ENCODE measurements at places on chromosomes 1 and 21.

- DNase-seq = peak; percentile 99
Observed at GRCh38 chr1:162541619-162542141, 19.8 kb upstream of the UAP1 start.

DNA sequence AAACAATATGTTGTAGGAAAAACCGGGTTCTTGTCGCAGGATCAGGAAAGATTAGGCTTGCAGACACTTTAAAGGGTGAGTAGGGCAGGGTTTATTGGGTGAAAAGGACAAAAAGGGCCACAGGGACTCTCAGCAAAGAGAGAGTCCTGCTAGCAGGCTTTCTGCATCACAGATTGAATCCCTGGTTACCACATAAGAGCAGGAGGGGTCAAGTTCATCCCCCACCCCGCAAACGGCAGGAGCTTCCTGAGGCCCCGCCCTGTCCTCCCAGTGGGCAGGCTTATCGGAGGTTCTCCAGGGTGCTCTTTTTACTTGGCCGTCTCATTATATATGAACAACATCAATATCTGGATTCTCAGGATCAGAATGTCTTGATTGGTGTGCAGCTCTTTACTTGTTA lies 47.7 kb downstream of the SYCP1 start:
- no peak for DNase-seq

DNA sequence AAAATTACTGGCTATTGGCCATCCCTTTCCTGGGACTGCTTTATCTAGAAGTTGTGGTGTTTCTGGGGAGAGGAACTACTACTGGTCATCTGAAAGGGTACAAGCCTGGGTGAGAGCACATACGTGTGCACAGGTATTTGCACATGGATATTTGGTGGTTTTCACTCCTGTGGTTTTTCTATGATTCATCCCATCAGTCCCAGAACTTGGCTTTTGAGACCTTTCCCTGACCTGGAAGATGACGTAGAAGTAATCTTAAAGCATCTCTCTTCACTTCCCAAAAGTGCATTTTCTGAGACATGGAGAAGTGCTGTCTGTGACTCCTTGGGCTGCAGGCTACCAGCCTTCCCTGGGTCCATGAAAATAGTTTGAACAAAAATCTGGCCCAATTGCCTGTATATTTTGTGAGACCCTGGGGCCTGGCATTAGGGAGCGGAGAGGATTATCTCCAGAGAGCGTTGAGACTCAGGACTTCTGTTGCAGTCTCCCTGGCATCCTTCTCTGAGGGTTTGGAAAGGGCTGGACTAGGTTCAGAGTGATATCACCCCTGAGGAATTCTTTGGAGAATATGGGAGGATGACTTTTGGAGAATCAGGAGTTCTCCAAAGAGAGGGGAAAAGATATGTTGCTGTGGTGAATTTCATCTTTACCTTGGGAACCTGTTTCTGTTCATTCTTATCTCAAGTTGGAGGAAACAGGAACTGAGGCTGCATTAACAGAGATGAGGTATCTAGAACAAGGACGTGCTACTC lies 130.8 kb downstream of the NOS1AP start:
- no peak for DNase-seq

- no peak for DNase-seq
Observed at GRCh38 chr1:2882966-2883696, 81.6 kb upstream of the TTC34 start.

DNA sequence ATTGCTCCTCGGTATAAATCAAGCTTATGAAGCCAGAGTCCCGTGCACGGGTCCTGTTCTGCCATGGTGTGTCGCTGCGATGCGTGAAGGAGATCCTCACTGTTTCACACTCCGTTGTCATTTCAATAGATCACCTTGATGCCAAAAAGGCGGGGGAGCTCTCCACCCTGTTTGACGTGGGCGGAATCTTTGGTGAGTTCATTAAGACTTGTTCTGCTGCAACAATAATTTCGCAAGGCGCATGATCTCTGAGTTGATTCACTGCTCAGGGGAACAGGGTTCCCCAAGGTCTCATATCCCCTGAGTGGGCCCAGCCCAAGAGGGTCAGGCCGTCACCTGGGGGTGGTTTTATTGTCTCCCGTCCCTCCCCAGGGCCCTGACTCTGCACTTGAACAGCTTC lies 50.0 kb downstream of the SLC37A1 start:
- no peak for DNase-seq

DNA sequence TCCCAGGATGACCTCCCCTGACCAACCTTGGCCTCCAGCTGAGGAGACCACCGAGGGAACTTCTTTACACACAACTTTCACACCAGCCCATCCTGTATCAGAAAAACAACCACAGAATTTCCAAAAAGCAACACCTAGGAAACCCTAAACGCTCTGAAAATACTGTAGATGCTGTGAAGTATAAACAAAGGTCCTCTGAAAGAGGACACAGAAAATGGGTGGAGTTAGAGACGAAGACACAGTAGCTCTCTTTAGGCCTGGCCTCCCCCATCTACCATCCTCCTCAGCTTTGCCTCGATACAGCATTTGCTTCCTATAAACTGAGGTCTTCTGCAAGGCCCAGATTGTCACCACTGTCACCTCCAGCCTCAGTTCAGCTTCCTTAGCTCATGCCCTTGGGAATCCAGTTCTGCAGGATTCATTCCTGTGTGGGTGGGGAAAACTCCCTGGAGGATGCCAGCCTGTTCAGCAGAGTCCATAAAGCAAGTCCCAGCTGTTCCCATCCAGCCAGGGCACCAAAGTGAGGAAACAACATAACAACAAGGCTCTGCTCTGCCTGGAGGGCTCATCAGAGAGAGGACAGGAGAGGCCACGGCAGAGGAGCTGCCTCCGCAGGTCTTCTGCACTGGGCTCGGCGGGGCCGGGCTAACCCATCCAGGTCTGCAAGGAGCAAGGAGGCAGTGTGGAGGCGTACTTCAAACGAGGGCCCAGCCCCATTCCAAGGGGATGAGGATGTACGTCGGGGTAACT lies 15.0 kb downstream of the PIK3C2B start:
- DNase-seq = no peak

- DNase-seq = no peak
Observed at GRCh38 chr1:6365047-6365446, 28.5 kb downstream of the ACOT7 start.

- DNase-seq = no peak
Observed at GRCh38 chr21:18588001-18588662, 184.5 kb upstream of the TMPRSS15 start.

- DNase-seq = peak; percentile 26
Observed at GRCh38 chr1:244012202-244012601, 38.9 kb upstream of the ZBTB18 start.

- no peak for DNase-seq
Observed at GRCh38 chr1:239263801-239264200, 122.6 kb upstream of the CHRM3 start.

GRCh38 chr1:153629971-153630370 lies 1.7 kb downstream of the S100A1 start:
- no peak for DNase-seq

GRCh38 chr1:169325117-169325516 lies 42.5 kb downstream of the NME7 start:
- DNase-seq = no peak

GRCh38 chr1:112689842-112690237 lies 15.4 kb downstream of the MOV10 start:
- no peak for DNase-seq

DNA sequence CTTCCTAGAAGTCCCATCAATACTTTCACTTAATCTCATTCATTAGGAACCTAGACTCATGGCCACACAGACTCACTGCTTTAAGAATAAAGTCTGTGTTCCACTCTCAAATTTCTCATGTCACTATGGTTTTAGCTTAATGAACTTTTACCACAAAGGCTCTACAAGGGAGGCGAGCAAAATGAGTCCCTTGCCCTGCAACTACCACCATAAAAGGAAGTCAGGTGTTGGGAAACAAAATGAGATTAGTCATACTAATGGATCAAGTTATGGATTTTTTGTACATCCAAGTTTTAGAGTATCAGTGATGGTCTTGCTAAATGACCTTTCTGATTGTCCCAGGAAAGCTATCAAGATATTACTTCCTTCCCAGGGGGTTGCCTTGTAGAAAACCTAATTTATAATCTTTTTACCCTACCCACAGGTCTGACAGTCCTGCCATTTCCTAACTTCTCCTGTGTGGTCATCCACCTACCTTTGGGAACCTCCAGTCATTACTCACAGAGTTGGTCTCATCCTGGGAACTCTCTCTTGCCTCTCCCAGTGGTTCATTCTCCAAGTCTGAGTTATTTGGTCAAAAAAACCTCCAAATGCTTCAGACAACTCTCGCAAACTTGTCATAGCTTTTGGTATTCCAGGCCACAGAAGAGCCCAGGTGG lies 51.8 kb upstream of the SLC16A1 start:
- DNase-seq = no peak

DNA sequence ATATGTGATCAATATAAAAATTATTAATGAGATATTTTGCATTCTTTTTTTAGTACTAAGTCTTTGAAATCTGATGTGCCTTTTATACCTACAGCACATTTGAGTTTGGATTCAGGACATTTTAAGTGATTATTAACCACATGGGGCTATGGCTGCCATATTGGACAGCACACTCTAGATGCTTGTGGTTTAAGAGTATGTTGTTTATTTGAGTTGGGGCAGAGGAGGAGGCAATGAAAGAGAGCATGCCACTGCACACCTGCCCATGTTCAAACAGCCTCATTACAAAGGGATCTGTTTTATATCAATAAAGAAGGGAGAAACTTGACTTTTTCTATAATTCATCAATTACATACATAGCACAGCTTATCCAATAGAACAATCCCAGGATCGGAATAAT lies 99.4 kb upstream of the EDEM3 start:
- no peak for DNase-seq

GRCh38 chr1:192941722-192942411 lies 117.3 kb downstream of the UCHL5 start:
- DNase-seq = no peak

DNA sequence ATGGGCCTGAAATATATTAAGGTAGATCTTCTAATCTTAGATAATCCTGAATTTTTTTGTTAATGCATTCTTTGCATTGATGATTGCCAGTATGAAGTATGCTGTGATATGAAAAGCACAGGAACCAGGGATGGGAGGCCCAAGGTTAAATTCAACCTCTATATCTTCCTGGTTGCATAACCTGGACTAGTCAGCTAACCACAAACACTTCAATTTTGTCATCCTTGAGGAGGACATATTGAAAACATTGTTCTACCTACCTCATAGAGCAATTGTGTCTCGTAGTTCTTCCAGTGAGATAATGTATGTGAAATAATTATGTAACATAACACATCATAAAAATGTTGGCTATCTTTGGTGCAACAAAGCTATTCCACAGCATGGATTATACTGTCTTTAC lies 25.6 kb downstream of the PDC start:
- DNase-seq = no peak

- no peak for DNase-seq
Observed at GRCh38 chr1:71393301-71393700, 312.5 kb upstream of the ZRANB2 start.

- DNase-seq = no peak
Observed at GRCh38 chr1:202164271-202165037, 4.1 kb upstream of the PTPN7 start.

DNA sequence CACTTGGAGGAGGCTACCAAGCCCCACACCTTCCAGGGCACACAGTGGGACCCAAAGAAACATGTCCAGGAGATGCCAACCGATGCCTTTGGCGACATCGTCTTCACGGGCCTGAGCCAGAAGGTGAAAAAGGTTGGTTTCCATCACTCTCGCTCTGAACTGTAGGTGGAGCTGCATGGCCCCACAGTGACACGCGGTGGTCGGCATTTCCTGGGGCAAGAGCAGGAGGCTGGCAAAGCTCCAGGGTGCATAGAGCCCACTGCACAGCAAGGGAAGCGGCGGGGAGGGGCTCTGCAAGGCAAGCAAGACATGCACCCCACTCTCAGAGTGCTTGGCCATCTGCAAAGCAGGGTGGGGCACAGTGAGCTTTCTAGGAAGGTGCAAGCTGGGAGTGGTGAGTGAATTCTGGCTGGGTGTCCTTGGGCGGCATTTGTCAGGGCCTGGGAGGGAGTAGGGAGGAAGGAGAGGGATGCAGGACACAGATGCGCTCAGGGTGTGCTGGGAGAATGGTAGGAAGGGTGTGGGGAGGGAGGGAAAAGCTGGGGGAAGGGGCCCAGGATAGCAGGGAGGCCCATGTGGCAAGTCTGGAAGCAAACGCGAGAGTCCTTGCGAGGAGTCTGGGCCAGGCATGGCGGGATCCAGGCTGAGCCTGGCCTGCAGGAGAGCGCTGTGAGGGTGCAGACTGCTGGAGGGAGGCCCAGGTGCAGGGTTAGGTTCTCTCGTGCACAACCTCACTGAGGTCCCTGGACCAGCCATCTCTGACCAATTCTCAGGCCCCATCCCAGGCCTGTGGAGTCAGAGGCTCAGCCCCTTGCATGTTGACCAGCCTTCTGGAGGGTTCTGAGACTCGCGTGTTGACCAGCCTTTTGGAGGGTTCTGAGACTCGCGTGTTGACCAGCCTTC lies 11.0 kb downstream of the TRPM2 start:
- no peak for DNase-seq

DNA sequence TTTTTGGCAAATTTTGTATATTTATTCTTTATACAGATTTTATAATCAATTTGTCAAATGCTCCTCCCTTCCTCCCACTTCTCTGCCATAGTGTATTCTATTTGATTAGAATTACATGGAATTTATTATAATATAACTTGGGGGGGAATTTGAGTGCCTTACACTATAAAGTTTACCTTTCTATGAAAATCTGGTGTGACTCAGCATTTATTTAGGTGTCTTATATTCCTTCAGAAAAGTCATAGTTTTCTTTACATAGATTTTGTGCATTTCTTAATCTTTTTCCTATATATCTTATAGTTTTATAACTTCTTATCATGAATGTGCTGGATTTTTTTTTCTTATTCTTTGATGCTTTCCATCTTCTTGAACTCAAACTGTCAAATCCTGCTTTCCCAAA lies 21.3 kb downstream of the FASLG start:
- DNase-seq = no peak

DNA sequence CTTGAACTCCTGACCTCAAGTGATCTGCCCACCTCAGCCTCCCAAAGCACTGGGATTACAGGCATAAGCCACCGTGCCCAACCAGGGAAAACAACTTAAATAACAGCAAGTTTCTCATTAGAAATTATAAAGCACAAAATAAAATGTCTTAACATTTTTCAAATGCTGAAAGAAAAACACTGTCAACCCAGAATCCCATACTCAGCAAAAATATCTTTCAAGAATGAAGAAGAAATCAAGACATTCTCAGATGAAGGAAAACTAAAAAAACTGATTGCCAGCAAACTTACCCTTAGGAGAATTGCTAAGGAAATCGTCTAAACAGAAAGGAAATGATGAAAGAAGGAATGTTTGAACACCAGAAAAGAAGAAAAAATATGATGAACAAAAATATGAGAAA lies 191.1 kb upstream of the NR5A2 start:
- no peak for DNase-seq

- DNase-seq = no peak
Observed at GRCh38 chr1:12251442-12251841, 21.6 kb downstream of the VPS13D start.

- DNase-seq = no peak
Observed at GRCh38 chr1:230235876-230236275, 168.8 kb downstream of the GALNT2 start.

Data from fibroblast of skin of back (primary cell).